KBM-7 (cell line): ENCODE measurements at places on chromosomes 12 and 14.

- peak; percentile 17 for DNase-seq
Observed at GRCh38 chr14:103247169-103247606, 86.8 kb upstream of the EIF5 start.

GRCh38 chr14:55425091-55425490 lies 13.5 kb upstream of the ATG14 start:
- no peak for DNase-seq

DNA sequence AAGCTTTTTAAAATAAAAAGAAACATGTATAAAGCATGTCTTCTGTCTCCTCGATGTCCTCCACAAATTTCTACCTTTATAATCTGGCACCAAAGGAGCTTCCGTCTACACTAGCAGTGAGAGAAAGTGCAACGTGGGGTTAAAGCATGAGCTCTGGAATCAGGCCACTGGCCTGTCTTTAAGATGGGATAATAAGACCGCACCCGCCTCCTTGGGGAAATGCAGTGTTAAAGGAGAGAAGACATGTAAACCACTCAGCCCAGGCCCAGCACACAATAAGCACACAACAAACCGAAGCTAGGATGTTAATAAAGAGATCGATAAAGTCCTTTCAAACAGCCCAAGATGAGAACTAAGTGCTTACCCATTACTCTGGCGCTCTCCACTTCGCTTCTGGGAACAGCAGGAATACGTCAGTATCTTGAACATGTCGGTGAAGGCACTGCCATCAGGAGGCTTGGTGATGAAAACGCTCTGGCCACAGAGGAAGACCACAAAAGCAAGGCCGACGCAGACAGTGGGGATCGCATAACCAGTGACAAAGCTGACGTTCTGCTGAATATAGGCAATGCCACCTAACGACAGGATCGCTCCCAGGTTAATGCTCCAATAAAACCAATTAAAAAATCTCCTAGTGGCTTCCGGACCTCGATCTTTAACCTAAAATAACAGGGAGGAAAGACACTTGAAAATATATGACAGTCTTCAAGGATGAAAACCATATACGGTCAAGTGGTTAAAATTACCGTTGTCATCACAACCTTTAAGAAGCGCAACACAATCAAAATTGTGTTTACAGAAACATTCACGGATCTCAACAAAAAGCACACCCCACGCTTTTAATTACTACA lies 9.1 kb downstream of the SLC15A4 start:
- DNase-seq, result no peak

DNA sequence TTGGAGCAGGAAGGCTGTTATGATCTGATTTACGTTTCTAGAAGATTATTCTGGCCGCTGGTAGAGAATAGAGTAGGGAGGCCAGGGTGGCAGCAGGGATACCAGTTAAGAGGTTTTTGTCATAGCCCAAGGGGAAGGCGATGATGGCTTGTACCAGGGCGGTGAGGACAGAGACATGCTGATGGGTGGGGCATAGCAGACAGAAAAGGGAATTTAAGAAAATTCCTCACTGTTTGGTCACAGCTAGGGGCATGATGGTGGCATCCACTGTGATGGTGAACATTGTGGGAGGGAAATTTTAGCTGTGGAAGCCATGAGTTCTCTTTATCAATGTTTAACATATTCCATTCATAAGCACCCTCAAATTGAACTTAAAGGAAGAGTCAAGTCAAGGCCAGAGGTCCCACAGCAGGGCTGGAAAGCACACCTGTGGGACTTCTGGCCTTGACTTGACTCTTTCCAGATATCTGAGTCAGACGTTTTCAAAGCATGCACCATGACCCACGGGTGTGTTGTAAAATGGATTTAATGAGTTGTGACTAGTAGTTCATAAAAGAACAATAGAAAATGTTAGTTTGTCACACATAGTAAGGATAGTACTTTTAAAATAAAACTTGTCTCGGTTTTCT lies 134.6 kb downstream of the CHST11 start:
- no peak for DNase-seq
